Stimulated activated CD4-positive, alpha-beta T cell treated with anti-CD3 and anti-CD28 coated beads, Interleukin-2, amount 100 ng/mL, for 48 hours (primary cell): ENCODE measurements at places on chromosomes 4 and X.

GRCh38 chrX:153626025-153626633 is 20.9 kb upstream of the DUSP9 start:
- no peak for DNase-seq

DNA sequence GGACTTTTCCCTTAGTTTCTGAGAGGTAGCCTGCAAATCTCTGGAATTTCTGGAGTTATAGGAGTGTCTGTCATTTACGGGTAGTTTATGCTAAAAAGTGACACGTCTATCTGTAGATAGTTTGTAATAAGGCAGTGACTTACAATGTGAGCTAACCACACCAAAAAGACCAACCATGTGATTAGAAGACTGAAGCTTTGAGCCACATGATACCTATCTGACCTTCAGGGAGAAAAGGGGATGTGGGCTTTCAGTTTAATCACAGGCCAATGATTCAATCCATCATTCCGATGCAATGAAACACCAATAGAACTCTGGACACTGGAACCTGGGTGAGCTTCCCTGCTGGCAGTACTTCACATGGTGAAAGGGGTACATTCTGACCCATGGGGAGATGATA is 254.6 kb upstream of the GK2 start:
- DNase-seq, result no peak

GRCh38 chrX:115337491-115338144 is 48.1 kb downstream of the LUZP4 start:
- no peak for DNase-seq

GRCh38 chr4:37680089-37680488 is 6.1 kb downstream of the RELL1 start:
- DNase-seq, result no peak

DNA sequence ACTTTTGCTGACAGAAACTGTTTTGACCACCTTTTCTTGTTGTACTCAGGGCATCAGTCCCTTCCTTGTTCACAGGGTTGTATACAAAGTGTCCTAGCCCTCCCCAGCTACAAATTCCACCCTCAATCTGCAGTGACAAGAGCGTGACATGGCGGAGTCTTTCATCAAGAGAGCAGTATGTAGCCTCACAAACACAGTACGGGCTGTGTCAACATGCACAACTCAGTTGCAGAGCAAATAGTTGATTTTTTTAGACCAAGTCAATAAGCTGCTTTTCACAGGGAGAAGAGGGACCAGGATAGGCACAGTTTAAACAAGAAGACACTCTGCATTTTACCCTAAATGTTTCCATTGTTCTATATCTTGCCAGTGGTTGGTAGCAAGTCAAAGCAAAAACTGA is 8.6 kb upstream of the HS6ST2 start:
- DNase-seq, result no peak

DNA sequence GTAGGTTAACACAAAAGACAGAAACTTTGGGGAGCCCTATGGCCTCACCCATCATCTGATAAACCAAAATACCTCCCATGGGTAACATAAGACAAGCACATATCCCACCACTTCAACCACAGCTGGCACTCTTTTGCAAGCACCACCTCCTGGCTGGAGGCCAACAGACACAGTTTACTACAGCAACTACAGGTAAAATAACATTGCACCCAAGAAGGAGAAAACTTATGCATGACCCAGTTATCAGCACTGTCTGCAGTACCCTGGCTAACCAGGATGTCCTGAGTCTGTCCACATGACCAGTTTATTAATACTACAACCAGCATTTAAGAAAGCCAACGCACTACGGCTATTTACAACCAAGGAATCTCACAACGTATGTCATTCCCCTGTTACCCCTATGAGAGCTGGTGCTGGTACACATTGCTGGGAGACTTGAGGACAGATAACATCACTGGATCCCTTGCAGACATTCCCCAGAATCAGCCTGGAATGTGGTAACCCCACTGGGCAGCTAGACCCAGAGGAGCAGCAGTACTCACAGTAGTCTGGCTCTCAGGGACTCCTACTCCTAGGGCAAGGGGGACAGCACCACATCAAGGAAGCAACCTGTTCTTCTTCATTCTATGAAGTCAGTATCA is 32.0 kb downstream of the ELF2 start:
- DNase-seq, result no peak

DNA sequence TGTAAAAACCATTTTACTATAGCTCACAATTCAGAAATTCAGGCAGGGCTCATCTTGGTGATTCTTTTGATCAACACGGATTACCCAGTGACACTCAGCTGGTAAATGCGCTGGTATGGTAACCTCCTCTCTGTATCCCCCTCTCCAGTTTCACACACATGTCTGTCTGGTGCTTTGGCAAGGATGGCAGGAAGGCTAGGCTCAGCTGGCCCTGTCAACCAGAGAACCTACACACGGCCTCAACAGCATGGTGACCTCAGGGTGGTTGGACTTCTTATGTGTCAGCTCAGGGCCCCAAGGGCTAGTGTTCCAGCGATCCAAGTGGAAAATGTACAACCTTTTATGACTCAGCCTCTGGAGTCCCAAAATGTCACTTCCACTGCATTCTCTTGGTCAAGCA is 55.7 kb upstream of the EOLA2 start:
- no peak for DNase-seq

- DNase-seq, result no peak
Observed at GRCh38 chr4:14917298-14917633, 85.0 kb upstream of the CPEB2 start.

- no peak for DNase-seq
Observed at GRCh38 chr4:40550948-40551462, 78.7 kb downstream of the RBM47 start.

DNA sequence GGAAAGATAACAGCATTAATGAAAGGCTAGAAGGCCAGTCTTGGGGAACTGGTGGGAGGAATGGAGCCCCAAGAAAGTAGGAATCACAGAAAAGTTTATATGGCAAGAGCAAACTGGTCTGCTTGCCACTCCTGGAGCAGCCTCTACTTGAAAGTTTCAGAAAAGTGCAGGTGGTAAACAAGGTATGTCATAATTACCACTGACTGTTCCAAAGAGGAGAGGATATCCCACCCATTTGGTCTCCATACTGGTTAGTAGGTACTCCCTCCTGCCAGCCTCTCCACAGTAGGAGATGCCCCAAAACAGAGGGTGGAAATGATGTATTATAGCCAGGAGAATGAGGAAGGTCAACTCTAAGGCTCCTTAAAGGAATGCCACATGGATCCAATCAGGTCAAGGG is 145.1 kb downstream of the INPP4B start:
- DNase-seq, result no peak
